ENCODE measurements at places on chromosomes 2 and 18. TPM values are rescaled to one million over a fixed set of nuclear protein-coding genes. Genes with fewer than 3 reads are reported as not detected.

The RAB6C gene
- under 0.01 TPM for total RNA-seq

DNA sequence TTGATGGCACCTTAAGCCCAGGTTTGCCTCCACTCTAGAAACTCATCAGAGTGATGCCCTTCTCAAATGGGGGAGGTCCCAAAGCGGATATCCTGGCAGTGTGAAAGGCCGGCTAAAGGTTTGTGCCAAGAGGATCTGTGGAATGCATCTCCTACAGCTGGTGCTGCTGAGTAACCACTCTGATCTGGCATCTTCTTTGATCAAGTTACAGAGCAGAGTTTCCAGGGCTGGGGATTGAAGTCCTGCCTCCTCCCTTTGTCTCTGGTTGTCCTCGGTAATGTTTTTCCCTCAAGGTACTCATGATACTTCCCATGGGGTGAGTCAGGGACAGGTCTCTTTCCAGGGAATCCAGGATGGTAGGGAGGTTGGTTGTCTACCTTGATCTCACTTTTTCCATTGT, 24.6 kb downstream of the PRKRA start:
- no peak for DNase-seq

DNA sequence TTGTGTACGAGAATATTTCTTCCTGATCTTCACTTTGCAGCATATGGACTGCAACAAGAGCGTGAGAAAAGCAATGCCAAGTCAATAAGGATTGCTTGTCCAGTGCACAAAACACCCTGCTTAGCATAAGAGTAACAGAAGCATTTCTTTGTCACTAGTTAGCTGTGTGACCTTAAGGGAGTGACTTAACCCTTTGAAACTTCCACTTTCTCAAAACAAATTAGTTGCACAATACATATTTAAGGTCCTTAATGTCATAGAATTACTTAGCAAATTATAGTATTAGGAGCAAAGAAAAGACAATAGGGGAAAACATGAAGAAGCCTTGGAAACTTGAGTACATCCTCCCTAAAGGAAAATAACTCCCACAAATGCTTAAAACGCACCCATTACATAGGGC, 230.1 kb downstream of the RNF152 start:
- DNase-seq: peak; percentile 42

DNA sequence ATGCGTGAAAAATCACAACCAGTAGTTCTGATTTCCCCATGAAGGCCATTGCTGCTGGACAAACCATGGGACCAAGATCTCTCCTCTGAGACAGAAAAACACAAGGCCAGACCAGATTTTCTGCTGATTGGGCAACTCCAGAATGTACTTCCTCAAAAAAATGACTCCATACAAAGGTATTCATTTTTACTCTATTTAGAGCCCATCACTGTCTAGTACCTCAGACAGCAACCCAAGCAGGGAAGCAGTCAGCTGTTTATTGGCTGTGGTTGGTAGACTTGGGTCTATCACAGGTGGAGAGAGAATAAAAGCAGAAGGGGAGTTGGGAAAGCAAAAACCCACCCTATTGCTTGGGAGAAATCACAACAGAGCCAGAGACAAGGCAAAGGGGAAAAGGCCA, 219.9 kb downstream of the PIK3C3 start:
- DNase-seq: peak; percentile 22

DNA sequence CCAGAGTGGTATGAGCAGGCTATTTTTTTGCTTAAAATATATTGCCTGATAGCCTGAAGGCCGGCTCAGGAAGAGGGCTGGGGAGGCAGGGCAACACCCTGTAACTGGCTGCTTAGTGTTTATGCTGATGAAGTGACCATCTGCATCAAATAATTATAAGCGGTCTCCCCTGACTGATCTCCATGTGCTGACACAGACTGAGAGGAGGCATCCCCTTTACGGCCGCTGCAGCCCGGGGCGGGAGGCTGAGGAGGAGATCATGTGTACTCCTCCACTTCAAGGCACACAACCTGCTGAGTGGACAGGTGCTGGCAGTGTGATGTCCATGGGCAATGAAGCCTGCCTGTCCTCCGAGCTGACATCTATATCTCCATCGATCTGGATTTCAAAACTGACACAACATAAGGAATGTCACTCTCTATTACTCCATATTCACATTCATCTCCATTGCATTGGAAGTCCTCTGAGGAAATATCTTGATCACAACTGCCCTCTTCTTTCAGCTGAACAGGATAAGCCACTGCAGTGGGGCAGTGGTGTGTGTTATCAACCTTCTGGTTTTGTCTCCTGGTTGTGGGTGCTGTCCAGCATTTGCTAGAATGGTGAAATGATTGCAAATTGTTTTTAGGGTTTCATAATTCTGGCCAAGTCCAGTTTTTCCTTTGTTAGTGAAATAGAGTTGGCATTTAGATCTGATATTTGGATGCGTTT, 143.5 kb downstream of the AQP4 start:
- no peak for DNase-seq

- no peak for DNase-seq
Measured at GRCh38 chr18:63298400-63299365, 20.9 kb downstream of the BCL2 start.

DNA sequence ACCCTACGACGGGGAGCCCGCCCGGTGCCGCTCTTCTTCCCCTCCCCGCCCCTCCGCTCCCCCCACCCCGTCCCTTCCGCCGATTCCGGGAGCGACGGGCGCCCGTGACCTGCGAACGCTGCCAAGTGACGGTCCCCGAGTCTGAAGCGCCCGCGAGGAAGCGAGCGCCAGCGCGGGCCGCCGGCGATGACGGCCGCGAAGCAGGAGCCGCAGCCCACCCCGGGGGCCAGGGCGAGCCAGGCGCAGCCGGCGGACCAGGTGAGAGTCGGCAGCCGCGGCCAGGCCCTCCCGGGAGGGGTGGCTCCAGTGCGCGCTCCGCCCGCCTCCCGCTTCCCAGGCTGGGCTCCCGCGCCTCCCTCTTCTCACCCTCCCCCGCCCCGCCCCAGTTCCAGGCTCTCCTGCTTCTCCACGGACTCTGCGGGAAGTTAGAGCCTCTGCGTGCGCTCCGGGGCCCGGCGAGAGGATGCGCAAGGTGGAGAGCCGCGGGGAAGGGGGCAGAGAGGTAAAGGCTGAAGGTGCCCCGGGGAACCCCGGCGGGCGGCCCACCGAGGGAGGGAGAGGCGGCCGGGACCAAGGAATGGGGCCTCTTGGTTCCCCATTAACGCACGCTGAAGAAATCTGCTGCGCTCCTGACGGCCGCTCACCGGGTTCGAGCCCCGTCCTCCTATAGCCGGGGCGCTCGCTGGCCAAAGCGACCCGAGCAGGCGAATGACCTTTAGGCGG, 719.5 kb downstream of the DPP10 start:
- no peak for DNase-seq
